MCF 10A (cell line): ENCODE measurements at places on chromosomes 3 and 15.

GRCh38 chr15:77183066-77183465, 112.2 kb upstream of the TSPAN3 start:
- no peak for DNase-seq

DNA sequence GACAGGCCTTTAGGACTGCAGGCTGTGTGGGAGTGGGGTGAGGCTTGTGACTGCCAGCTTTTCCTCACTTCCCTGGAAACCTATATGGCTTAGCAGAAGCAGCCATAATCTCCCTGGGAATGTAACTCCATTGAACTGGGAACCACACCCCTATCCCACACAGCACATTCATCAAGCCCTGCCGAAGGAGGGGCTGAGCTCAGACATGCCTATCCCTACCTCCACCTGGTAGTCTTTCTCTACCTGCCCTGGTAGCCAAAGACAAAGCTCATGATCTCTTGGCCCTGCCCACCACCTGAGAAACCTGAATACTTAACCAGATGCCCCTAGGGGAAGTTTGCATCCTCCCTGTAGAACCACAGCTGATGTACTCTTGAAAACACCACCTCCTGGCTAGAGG, 219.8 kb downstream of the UNC13C start:
- DNase-seq, result no peak

- DNase-seq, result no peak
Measured at GRCh38 chr3:139476348-139476747, at the start of gene RBP2. TSS of gene RBP2 (minus strand) at chr3:139476516. CDS start at chr3:139476459, 57 bp downstream.

DNA sequence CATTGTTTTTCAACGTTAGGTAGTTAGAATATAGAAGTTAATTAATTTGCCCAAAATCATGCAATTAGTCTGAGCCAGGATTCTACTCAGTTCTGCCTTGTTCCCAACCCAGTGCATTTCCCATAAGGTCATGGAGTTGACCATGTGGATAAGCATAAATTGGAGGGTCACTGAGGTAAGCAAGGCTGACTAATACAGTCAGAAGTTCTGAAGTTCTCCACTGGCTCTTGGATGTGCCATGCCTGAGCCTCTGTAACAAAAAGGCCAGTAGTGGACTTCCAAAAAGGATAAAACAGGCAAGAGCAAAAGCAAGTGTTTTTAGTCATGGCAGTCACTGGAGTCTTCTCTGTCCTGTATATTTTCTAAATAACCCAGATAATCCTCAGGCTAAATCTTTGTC, 124.4 kb upstream of the PHLDB2 start:
- no peak for DNase-seq

DNA sequence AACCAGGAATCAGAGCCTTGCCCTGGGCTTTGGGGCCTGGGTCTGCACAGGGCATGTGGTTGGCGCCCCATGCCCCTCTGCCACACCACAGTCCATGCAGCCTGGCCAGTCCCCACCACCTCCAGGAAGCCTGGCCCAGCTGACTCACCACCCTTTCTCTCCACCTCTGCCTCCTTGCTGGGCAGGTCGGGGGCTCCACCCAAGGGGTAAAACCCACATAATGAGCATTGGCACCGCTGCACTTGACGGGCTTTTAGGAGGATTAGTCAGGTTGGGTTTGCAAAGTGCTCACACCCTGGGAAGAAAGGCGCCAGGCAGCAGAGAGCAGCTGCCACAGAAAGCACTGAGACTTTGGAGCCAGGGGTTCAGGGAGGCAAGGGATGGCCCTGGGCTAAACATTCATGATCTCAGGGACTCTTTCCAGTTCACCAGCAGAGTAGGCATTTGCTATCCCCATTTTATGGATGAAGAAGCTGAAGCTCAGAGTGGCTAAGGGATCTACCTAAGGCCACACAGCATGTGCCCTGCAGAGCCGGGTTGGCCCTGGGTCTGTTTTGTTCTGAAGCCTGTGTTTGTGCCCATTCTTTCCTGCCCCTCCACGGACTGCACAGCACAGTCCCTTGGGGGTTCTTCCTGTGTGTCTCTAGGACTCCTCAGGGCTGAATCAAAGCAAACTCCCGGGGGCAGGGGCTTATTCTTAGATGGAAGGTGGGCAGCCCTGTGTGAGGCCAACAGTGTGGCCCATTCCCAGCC, 113.4 kb downstream of the ETFA start:
- DNase-seq, result peak; percentile 89

GRCh38 chr15:68650901-68651709, 72.3 kb downstream of the CORO2B start:
- peak; percentile 46 for DNase-seq

GRCh38 chr3:140848666-140849065, 93.0 kb upstream of the SLC25A36 start:
- peak; percentile 3 for DNase-seq

GRCh38 chr3:67076607-67077006, 78.5 kb downstream of the KBTBD8 start:
- peak; percentile 38 for DNase-seq

GRCh38 chr3:11382146-11382745, 110.0 kb downstream of the ATG7 start:
- DNase-seq, result no peak

- DNase-seq, result no peak
Measured at GRCh38 chr3:114035896-114036295, 20.4 kb downstream of the CCDC191 start.

DNA sequence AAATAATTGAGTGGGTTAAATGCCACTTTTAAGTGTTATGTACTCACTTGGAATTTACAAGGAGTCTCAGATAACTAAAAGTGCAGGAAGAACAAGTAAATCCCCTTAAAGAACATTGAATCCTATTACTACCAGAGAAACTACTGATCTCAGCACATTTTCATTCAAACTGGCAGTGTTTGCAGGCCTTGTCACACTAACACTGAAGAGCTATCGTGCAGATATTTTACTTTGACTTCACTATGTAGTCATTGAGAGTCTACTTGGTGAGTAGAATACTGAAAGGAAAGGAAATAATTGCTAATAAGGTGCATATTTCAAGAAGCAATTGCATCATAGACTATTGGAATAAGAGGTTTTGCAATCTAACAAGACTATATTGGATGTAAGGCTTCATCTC, 721.4 kb upstream of the CBLB start:
- DNase-seq, result no peak

DNA sequence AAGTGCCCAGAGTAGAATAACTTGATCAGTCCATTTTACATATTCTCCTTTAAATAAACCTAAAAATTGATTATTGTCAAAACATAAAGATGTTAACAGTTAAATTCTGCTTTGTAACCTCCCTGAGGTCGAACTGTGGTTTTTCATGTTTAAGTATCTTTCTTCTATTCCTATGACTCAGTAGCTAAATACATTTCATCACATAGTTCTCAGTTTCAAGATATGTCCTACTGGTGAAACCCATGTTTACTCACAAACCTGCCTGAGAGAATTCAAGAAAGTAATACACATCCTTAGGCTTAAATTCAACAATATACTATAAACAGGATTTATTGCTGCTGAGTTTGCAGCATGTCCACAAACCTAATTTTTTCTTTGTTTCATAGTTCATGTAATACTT, 692.9 kb downstream of the ZPLD1 start:
- no peak for DNase-seq

DNA sequence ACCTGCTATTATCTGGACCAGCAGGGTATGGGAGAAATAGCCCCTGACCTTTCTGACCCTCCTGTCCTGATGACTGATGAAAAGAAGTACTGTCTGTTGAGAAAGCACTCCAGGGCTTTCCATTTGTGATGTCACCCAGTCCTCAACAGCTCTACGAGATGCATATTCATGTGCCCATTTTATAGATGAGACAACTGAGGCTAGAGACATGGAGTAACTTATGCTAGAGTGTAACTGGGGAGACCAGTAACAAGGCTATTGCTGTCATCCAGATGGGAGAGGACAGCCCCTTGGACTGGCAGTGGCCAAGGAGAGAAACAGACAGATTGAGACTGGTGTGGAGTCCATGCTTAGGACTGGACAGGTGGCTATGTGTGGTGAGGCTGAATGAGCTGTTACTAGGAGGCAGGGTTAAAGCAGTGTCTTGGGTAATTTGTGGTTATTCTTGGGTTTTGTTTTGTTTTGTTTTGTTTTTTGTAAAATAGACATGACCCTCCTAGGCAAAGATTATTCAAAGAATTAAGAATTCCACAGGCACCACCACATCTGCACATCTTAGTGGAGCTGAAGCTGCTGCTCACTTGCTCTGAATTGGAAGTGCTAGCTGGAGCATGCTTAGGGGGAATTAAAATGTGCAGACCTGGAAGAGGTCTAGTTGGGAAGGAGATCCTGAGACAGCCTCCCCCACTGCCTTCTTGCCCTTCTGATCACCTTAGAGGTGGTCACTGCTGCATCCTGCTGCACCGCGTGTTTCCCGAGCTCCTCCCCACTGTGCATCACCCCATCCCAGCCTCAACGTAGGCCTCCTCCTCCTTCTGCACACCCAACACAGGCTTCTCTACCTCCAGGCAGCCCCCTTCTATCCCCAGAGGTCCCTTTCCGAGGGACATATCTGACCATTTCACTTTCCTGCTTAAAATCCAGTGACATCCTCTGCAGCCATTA, 8.4 kb downstream of the HRH1 start:
- DNase-seq, result no peak

- no peak for DNase-seq
Measured at GRCh38 chr15:61226361-61227256, 2.5 kb downstream of the RORA start.

DNA sequence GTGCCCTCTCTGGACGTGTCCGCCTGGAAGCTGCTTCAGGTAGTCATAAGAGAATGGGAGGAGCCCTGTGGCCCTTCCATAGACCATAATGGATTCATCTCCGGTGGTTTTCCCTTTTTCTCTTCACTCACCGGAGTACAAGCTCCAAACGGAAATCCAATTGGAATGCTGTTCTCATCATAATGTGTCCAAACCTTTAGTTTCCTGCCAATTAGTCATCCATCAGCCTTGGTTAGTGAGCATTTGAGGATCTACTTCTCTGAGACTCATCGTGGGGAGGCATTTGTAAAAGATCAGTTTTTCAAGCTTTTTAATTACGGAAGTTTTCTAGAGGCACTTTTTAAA, 34.9 kb downstream of the ABHD2 start:
- DNase-seq, result peak; percentile 80

DNA sequence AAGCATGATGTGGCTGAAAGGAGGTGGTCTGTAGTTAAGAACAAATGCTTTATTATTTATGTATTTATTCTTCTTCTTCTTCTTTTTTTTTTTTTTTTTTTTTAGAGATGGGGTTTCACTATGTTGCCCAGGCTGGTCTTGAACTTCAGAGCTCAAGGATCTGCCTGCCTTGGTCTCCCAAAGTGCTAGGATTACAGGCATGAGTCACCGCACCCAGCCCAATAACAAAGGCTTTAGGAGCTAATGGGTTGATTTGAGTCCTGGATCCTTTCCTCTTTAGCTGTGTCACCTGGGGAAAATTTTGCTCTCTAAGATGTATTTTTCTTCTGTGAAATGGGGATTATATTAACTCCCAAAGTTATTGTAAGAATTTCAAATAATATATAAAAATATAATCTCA, 168.8 kb downstream of the PEX5L start:
- DNase-seq, result no peak

DNA sequence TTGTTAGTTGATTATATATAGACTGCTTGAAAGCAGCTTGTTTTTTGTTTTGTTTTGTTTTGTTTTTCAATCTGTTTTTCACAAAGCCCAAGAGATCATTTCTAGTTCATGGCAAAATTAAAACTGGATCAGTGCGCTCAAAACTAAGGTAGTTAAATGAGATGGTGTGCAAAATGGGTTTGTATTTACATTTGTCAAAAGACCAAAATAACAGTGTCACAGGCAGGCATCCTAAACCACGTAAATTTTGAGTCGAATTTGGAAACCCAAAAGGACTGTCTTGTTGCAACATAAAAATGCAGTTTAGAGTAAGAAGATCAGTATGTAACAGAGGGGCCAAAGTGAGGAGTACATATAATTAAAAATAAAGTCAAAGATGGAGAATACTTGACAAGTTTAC, 2.4 kb downstream of the DMXL2 start:
- DNase-seq, result no peak

DNA sequence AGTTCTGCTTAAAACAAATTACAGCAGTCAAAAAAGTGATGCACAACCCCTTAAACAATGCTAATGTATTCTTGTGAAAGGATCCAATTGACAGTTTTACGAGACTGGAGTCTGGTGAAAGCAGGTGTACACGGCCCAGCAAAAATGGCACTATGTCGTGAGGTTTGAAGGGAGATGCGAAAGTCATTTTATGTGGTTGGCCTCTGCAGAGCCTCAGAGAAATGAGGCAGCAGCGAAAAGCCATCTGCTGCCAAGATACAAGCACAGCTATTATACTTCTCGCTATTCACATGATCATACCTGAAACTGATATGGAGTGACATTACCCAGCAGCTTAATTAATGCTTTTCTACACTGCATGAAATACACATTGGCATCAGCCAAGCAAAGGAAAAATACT, 36.4 kb downstream of the MECOM start:
- no peak for DNase-seq

- peak; percentile 67 for DNase-seq
Measured at GRCh38 chr3:52471371-52472238, 16.2 kb downstream of the NISCH start.

DNA sequence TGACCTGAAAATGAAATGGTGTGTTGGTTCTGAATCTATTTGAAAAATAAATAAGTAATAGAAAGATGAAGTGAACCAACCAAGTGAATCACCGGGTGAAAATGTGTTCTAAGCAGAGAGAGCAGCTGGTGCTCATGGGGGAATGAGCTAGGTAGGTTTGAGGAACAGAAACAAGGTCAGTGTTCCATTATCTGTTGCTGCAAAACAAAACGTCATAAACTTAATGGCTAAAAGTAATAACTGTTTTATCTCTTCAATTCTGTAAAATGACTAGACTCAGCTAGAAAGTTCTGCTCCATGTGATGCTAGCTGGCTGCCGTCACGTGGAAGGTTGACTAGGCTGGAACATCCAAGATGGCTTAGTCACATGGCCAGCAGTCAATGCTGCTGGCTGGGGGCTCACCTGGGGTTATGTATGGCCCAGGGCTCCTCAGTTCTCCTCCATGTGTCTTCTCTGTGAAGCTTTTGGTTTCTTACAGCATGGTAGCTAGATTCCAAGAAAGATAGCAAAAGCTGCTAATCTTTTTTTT, 13.3 kb upstream of the SH3BP5 start:
- DNase-seq, result no peak

DNA sequence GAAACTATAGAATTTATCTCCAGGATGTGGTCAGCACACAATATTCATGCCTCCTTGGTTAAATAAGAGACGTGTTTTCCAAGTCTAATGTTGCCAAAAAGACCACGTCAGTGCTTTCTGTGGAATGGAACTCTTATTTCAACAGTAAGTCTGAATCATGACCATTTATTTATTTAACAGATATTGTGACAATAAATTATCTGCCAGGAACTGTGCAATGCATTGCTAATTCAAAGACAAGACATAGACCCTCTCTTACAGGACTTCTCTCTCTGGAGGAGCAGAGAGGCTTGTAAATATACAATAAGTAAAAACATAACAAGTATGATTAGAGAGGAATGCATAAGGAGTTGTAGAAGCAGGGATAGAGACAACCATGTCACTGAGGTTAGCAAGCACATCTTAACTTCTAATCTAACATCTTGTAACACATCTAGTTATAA, 227.5 kb downstream of the DTWD1 start:
- peak; percentile 89 for DNase-seq
